Karpas-422 (cell line): ENCODE measurements at places on chromosomes 1 and 21. TPM values are rescaled to one million over a fixed set of nuclear protein-coding genes. Genes with fewer than 3 reads are reported as not detected.

- DNase-seq = no peak
Measured at GRCh38 chr1:148289647-148290046, 137.6 kb upstream of the NBPF11 start.

DNA sequence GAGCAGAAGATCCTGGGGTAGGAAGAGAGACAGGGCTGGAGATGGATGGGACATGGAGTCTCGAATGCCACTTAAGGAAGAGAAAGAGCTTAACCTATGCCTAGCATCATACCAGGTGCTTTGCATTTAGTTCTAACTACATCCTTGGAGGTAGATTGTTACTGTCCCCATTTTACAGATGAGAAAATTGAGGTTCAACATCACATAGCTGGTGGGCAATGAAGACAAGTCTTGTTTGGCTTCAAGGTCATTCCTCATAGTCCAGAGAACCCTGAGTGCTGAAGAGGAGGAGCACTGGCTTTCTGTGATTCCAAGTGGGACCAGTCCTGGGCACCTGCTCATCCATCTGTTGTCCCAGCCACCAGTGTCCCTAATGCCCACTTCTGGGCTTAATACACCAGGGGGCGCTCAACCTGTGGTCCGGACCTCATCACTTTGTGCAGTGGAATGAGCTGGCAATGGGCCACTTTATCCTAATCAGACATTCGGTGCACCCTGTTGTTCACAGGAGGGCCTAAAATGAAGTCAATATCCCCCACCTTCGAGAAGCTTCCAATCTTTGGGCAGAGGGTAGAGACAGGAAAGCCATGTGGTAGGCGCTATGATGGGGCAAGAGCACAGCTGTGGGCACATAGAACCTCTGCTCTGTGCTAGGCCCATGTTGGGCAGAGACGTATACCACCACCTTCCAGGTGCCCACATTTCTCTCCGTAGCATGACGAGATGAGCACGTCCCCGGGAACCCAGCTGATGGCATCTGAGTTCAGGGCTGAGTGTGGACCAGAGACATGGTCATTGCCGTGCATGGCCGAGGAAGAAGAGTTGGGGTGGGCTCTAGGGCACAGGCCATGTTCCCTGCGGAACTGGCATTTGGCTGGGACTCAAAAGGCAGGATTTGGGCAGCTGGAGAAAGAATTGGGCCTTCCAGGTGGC, 9.2 kb downstream of the RPS6KA1 start:
- DNase-seq = peak; percentile 89

DNA sequence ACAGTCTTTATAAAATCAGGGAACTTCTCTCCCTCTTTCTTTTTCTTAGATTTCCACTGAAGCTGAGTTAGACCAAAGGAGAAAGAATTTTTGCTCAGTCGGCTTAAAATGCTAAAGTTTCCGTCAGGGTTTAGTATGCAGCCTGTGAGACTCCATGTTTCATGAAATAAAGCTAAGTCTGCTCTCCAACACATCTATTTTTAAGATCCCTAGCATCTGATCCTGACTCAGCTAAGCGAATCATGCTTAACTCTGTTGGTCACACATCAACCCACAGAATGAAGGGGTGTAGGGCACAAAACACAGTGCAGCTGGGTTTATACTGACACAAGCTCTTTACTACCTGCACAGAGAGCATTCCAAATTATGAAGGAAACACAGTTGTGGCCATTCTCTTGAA, 102.4 kb upstream of the ZNF281 start:
- no peak for DNase-seq

The NAV1 gene
- total RNA-seq = 0.83 and 2.9 TPM in 2 replicates

The ACKR1 gene
- not detected in 2 replicates for total RNA-seq

The CASQ1 gene
- total RNA-seq = not detected in 2 replicates

GRCh38 chr1:167991546-167991945, 54.7 kb upstream of the MPC2 start:
- DNase-seq = no peak

DNA sequence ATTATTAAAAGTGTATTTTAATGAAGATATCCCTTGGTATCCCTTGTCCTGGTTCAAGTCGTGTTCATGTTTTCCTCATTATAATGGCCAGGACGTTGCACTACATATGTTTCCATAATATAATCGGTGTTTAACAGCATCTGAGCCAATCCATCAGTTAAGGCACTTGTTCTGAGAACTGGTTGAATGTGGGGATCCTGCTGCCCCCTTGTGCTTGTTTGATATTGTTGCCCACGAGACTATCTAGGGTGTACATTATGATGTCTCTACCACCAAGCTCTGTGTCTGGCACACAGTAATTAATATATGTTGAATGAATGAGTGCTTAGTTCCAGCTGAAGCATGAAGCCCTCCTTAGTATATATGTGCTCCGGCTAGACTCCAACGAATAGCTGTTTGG, 193.0 kb downstream of the CACNA1E start:
- DNase-seq = peak; percentile 75

DNA sequence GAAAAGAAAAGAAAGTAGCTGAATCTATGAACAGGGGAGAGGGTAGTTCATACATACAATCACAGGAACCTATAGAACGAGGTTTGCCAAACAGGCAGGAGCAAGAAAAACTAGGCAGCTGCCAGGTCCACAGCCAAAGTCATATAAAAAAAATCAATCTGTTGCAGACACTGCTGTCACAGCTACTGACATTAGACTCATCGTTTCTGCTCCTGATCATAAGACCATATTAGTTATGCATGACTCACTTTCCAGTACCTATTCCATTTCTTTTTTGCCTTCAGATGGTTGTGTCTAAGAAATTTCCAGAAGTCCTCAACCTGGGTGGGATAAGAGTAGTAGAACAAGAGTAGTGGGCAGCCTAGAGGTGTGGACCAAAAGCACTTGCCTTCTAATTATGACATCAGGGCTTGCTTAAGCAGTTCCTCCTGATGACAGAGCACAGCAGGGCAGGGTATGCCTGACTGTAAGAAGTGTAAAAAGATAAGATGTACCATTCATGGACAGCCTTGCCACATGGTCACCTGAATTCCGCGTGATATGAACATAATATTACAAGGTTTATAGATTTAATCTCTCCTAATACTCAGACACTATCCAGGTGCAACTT, 323.2 kb upstream of the SGIP1 start:
- no peak for DNase-seq

- no peak for DNase-seq
Measured at GRCh38 chr21:42781150-42781970, 98.0 kb downstream of the WDR4 start.

The SCP2 gene
- total RNA-seq = 81.3 and 146 TPM in 2 replicates

DNA sequence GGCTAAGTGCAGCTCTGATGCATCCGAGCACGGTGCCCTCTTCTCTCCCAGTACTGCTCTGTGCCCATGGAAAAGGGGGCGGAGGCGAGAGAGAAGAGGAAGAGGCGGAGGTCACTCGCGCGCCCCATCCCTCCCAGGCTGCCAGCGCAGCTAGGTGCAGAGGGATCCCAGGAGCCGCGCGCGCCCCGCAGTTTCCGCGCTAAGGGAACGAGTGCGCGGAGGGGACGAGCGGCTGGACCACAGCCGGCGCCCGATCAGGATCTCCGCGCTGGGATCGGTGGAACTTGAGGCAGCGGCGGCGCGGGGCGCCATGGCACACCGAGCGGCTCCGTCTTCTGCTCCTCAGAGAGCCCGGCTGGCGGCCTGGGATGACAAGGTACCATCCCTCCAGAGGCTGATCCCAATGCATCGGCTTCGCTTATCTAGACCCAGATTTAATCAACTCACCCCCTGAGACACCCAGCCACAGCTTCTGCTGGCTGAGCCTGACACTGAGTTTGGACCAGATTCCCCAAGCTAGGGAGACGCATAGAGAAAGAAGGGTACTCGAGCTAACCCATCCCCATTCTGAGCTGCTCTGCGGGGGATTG, at the start of gene PTGFR:
TSS of gene PTGFR (plus strand) at position 114 of the 590 bp plus-strand sequence. CDS start 1,770 bp downstream, outside the sequence.
- no peak for DNase-seq

The CD84 gene
- 14.4 and 29.4 TPM in 2 replicates for total RNA-seq

The COL11A1 gene
- total RNA-seq = not detected in 2 replicates

The TRIM67 gene
- total RNA-seq = not detected in 2 replicates

DNA sequence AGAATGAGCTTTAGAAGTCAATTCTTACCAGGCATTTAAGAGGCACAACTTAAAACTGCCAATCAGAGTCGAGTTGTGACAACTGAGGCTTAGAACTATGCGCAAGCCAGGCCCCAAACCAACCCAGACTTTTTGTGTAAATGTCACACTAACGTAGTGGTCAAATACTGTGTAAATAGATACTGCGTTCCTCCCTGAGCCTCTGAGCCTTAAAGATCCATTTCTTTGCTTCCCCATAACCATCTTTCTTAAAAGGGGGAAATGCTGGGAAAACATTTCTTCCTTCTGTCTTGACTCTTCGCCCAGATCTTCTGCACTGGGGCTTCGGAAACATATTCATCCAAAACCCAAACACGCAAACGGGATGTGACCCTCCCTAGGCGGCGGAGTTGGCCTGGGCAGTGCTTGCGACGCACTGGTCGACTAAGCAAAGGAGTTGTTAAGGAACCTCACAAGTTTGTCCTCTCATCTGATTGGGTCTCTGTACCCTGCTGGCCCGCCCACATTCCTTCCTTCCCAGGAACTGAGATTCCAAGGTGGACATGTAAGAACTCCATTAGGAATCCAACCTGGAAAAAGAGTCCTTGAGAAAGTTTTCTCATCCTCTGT, 2.6 kb downstream of the ADAMTS5 start:
- no peak for DNase-seq

GRCh38 chr1:221631556-221631955, 110.3 kb downstream of the DUSP10 start:
- no peak for DNase-seq

The RGS4 gene
- not detected in 2 replicates for total RNA-seq

The COL8A2 gene
- total RNA-seq = 0.04 TPM in 1 of 2 replicates, not detected in the other

The DCST1 gene
- total RNA-seq = not detected in 2 replicates

DNA sequence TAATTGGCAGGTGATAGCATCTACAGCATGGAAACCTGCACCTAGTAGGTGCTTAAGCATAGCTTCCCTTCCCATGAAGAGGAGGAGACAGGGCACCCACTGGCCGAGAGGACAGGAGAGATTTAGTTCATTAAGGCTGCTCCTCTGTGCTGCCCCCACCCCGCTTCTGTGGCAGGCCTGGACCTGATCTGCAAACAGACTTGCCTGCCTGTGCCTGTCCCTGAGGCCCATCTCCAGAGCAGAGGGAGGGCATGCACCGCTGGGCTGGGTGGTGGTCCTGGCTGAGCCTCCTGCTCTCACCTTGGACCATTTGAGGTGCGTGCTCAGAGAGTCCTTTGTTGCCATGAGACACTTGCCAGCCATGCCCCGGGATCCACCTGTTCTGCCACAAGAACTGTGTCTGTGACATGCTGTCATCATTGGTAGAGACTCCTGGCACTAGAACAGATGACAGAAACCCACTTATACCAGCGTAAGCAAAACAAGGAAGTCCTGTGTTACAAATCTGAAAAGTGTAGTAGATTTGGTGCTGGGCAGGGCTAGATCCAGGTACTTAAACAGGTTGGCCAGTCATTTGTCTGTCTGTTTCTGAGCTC, 55.6 kb downstream of the PTPRF start:
- DNase-seq = no peak

DNA sequence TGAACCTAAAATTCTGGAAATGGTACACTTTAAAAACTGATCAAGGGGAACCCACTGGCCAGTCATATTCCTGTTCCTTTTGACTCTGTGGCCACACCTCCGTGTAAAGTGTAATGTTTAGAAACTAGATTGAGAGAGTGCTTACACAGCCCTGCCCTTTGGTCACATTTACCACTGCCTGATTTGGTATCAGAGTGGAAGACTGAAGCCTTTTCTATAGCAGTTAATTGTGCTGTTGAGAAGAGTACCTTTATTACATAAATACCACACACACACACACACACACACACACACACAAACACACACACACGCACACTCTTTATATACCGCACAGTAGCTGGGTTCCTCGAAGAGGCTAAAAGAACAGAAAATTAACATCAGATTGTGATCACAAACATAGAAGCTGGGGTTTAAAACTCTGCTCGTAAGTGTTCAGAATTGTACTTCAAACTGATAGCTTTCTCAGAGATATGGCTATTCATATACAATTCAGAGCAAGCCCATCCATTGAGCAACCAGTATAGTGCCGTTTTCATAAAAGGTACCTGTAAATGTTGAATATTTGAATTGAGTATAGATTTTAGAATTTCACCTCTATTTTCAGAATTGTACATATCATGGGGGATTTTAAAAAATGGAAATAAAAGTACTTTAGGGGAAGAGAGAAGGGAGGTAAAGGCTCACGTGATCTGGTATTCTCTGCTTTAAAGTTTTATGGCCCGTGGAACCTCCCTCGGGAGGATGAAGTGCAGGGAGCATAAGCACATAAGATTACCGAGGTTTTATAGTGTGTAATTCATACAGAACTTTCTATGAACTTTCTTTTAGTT, 37.5 kb downstream of the CAMTA1 start:
- peak; percentile 72 for DNase-seq

DNA sequence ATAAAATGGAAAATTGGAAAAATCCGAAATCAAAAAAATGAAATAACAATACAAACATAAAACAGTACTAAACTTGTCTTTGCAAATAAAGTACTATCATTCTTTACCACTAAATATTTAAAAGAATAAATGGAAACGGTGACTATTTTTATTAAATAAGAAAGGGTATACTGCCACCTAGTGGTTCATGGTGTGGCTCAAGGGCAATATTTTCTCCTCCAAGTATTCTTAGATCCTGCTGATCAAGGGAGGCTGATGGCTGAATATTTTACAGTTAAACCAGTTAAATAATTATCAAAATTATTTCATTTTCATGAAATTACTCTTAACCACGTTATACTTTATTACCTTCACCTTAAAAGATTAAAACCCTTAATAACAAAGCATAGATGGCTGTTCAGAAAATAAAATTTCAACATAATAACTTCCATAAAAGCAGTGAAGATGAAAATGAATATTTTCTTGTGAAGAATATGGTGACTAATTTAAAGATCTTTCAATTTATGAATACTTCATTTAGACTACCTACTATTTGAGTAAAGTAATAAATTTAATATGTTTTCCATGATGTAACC, 1793.9 kb downstream of the NCAM2 start:
- DNase-seq = peak; percentile 84

DNA sequence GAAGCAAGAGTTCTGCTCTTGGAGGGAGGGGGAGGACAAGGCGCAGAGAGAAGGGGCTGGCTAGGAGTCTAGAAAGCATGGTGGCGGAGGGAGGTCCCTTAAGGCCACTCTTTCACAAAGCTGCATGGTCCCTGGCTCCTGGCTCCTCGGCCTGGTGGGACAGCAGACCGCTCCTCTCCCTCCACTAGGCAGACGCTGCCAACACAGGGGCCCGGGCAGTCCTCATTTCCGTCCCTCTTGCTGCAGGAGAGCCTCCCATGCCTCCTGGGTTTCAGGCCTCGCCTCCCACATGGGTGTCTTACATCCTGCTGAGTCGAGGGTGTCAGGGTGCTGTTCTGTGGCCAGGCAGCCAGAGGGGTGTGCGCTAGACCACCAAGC, 108.0 kb downstream of the CASZ1 start:
- DNase-seq = no peak
